Ovary (tissue), 10 donors: ENCODE measurements at places on chromosomes 12 and 14. TPM values are rescaled to one million over a fixed set of nuclear protein-coding genes. Genes with fewer than 3 reads are reported as not detected.

DNA sequence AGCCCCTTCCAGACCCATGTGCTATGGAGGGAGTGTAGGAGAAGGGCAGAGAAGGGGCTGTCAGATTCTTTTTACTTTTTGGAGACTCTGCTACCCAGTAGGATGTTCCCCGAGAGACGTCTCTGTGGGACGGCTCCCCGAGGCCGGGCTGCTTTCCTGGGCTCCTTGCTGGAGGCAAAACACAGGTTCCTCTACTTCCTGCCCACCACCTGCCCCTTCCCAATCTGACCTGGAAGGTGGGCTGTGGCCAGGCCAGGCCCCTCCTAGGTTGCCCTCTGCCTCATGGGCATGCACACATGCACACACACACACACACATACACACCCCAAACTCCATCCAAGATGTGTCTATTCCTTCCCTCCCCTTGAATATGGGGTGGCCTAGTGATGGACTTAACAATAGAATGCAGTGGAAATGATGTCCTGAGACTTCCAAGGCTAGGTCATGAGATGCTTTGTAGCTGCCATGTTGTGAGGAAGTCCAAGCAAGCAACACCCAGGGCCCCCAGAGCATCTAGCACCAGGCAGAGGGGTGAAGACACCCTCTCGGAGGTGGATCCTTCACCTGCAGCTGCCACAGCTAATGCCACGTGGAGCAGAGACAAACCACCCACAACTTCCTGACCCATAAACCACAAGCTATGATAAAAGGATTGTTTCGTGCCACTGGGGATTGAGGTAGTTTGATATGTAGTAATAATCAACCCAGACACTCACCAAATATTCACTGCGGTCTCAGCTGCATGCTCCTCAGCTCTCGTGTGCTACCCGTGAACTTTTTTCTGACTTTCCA is 1.6 kb upstream of the ASB2 start:
- no peak for DNase-seq

DNA sequence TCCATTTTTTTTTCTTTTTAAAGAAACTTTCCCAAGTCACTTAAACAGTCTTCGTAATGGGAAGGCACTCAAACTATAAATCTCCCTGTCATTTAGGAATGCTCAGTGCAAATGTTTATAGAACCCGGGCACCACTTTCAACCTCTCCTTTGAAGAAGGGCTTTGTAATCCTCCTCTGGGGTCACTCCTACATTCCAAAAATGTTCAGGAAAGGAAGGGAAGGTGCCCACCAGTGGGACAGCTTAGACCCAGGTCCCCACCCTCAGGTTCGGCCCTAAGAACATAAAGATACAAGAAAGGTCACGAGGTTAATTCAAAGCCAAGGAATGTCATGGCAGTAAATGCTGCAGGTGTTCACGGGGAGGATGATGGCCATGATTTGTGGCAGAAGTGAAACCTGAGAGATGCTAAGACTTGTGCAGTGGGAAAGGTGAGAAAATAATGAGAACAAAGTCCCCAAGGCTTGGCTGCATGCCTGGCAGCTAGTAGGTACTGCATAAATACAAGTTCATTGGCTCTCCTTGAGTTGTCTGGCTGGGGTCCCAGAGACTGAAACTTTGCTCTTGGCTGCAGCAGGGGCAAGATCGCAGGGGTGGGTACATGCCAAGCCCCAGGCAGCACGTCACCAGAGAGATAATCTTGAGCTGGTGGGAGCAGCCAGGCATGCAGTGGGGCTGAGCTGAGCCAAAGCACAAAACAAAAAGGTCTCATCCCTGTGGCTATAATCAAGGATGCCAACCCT is 21.1 kb downstream of the KRT18 start:
- DNase-seq, result no peak

GRCh38 chr14:94049625-94050023 is 23.5 kb downstream of the OTUB2 start:
- DNase-seq, result no peak

- DNase-seq, result no peak
These were observed 9.7 kb upstream of the ANKLE2 start for GRCh38 chr12:132771126-132771838.

The KLRC3 gene
- total RNA-seq, result not detected
